Placental pericyte (primary cell): ENCODE measurements at places on chromosomes 7 and 10. TPM values are rescaled to one million over a fixed set of nuclear protein-coding genes. Genes with fewer than 3 reads are reported as not detected.

Gene GFRA1
- 6.0 and 22.5 TPM in 2 replicates for total RNA-seq

Gene NRCAM
- total RNA-seq = 0.14 and 0.22 TPM in 2 replicates

Gene PPP1R9A
- 0.14 and 1.1 TPM in 2 replicates for total RNA-seq

Gene ZNF485
- 1.1 and 2.6 TPM in 2 replicates for total RNA-seq

Gene TRIM73
- total RNA-seq = 0.22 and 0.29 TPM in 2 replicates

Gene FAM25A
- total RNA-seq = not detected in 2 replicates

Gene IFRD1
- total RNA-seq = 47.5 and 98.9 TPM in 2 replicates

Gene SFMBT2
- 0.22 and 1.0 TPM in 2 replicates for total RNA-seq

Gene SNX13
- 39.6 and 45.4 TPM in 2 replicates for total RNA-seq

Gene FGL2
- 0.14 and 0.44 TPM in 2 replicates for total RNA-seq

Gene ITIH5
- total RNA-seq = under 0.01 TPM in 1 of 2 replicates, not detected in the other

Gene ADCYAP1R1
- not detected in 2 replicates for total RNA-seq

Gene INHBA
- total RNA-seq = 69.8 and 186 TPM in 2 replicates

Gene HNRNPA2B1
- total RNA-seq = 83.2 and 107 TPM in 2 replicates

Gene SLC39A12
- total RNA-seq = not detected in 2 replicates

Gene VWDE
- total RNA-seq = 0.14 TPM in 1 of 2 replicates, not detected in the other

Gene SLC13A1
- total RNA-seq = not detected in 2 replicates

Gene SUGCT
- 3.7 and 6.7 TPM in 2 replicates for total RNA-seq

Gene ASAH2
- 0.22 and 0.72 TPM in 2 replicates for total RNA-seq

Gene TAC1
- not detected in 2 replicates for total RNA-seq

Gene TMEM196
- not detected in 2 replicates for total RNA-seq

Gene EPDR1
- total RNA-seq = 1.8 and 14.5 TPM in 2 replicates

Gene COL28A1
- not detected in 2 replicates for total RNA-seq

Gene DNA2
- 2.8 and 19.0 TPM in 2 replicates for total RNA-seq

Gene MYOZ1
- total RNA-seq = 0.29 TPM in 1 of 2 replicates, not detected in the other

Gene RNF133
- total RNA-seq = 0.43 and 0.44 TPM in 2 replicates

Gene ACSM6
- total RNA-seq = not detected in 2 replicates

Gene CCL24
- 0.44 TPM in 1 of 2 replicates, not detected in the other for total RNA-seq

Gene DNAH11
- total RNA-seq = under 0.01 TPM in 1 of 2 replicates, not detected in the other

Gene CACNA2D1
- total RNA-seq = 63.0 and 66.6 TPM in 2 replicates

Gene HNRNPH3
- 14.7 and 20.8 TPM in 2 replicates for total RNA-seq

Gene SLC18A3
- not detected in 2 replicates for total RNA-seq

Gene SPDYE1
- total RNA-seq = not detected in 2 replicates

Gene PRRT4
- total RNA-seq = not detected in 2 replicates

Gene PLEKHA8
- total RNA-seq = 12.7 and 14.6 TPM in 2 replicates

Gene ADRA2A
- 0.14 TPM in 1 of 2 replicates, not detected in the other for total RNA-seq

Gene ARHGEF35
- total RNA-seq = 0.66 and 1.1 TPM in 2 replicates

Gene HTR5A
- total RNA-seq = not detected in 2 replicates

Gene OR6B1
- total RNA-seq = not detected in 2 replicates

Gene MET
- 11.6 and 51.0 TPM in 2 replicates for total RNA-seq

Gene ZNF467
- 0.72 and 4.8 TPM in 2 replicates for total RNA-seq

Gene HOXA9
- total RNA-seq = 14.2 and 23.2 TPM in 2 replicates

Gene AZGP1
- not detected in 2 replicates for total RNA-seq

Gene C7orf33
- total RNA-seq = not detected in 2 replicates

Gene C10orf62
- total RNA-seq = not detected in 2 replicates
